ENCODE measurements at places on chromosomes 5 and 9.

- no peak for DNase-seq
Observed at GRCh38 chr5:125455041-125455440, 708.6 kb upstream of the ZNF608 start.

DNA sequence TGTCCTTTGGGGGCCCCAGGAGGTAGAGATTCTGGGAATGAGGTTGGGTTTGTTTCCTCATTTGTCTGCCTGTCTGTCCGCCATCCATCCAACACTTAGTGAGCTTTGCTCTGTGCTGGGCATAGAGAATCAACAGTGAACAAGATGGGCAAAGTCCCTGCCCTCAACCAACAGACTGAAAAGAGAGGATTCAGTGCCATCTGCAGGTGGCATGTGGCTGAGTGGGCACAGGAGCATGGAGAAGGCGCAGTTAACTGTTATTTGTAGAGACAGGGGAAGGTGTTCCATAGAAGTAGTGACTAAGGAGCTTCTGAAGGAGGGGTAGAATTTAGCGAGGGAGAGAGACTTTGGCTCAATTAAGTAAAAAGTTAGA lies 23.1 kb downstream of the POLR1E start:
- no peak for DNase-seq

- DNase-seq = no peak
Observed at GRCh38 chr9:76866689-76867088, 39.2 kb downstream of the PRUNE2 start.

DNA sequence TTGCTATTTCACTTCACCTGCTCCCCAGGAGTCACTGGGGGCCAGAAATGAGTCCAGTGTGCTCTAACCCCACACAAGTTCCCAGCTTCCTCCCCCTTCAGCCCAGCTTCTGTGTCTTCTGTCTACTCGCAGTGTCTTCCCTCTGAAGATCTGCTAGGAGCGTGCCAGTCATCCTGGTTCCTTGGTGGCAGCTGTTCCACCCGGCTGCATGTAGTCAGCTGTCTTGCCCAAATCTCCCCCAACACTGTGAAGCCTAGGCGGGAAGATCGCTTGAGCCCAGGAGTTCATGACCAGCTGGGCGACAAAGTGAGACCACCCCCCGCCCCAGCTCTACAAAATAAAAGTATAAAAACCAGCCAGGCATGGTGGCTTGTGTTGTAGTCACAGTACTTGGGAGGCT lies 154.0 kb downstream of the GDNF start:
- DNase-seq = no peak

GRCh38 chr9:29456940-29457339 lies 1883.7 kb upstream of the C9orf72 start:
- DNase-seq = no peak

GRCh38 chr5:153601377-153601776 lies 110.9 kb downstream of the GRIA1 start:
- DNase-seq = peak; percentile 13

DNA sequence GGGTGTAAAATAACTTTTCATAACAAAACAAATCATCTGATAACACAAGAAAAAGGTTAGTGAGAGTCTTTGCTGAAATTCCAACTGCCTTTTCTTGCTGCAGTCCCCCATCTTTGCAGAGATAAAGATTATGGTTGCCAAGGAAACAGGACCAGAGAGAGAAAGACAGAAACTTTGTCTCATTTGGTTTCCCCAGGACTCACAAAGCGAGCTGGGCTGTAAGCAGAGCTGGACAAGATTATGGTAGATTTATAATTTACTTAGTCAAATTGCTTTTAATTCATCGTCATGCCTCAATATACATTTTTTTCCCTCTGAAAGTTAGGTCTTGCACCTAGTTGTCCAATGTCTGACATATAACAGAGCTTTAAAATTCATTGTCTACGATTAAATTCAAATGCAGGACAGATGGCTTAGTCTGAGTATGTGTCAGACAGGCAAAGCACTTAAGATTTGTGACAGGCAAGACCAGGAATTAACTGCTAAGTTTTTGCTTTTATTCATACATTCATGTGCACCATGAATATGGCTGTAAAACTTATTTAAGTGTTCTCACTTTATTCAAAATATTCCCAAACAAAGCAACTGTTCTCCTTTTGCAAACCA lies 17.4 kb downstream of the ENC1 start:
- no peak for DNase-seq

DNA sequence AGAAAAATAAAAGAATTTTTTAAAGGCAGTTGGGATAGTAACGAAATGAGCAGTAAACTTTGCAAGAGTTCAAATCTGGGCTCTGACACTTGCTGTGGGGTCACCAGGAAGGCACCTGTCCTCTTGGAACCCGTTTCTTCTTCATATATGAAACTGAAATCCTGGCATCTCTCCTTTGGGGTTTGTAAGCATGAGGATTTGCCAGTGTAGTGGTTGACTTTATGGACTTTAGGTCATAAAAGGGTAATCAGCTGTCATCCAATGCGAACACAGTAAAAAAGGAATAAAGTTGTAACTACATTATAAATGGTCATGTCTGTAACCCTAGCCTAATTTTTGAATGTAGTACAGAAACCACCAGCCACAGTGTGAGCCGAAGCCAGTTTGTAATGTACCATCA lies 1.3 kb downstream of the RAB14 start:
- DNase-seq = no peak

- no peak for DNase-seq
Observed at GRCh38 chr9:89808756-89809181, 204.0 kb downstream of the GADD45G start.

DNA sequence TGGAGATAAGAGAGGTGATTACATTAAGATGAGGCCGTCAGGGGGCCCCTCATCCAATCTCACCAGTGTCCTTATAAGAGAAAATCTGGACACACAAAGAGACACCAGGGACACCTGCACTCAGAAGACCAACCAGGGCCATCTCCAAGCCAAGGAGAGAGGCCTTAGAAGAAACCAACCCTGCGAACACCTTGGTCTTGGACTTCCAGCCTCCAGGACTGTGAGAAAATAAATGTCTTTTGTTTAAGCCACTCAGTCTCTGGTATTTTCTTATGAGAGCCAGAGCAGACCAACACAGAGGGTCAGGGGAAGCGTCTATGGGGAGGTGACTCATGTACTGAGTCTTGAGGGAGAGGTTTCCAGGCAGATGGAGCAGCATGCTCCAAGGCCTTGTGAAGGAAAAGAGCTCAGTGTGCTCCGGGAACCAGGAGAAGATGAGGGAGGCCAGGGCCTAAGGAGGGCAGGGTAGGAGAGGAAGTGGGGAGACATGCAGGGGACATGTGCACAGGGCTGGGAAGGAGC lies 5.4 kb downstream of the PHYKPL start:
- DNase-seq = no peak

GRCh38 chr5:150625831-150626746 lies 14.4 kb upstream of the SYNPO start:
- peak; percentile 89 for DNase-seq

- no peak for DNase-seq
Observed at GRCh38 chr9:134624621-134625181, 16.9 kb upstream of the COL5A1 start.

- DNase-seq = peak; percentile 30
Observed at GRCh38 chr5:173925449-173926071, 37.4 kb downstream of the CPEB4 start.

GRCh38 chr5:67202828-67203227 lies 6.2 kb upstream of the CD180 start:
- no peak for DNase-seq

- DNase-seq = no peak
Observed at GRCh38 chr5:172594867-172595466, 46.1 kb upstream of the NEURL1B start.

GRCh38 chr5:163604013-163604412 lies 98.6 kb downstream of the MAT2B start:
- DNase-seq = no peak

DNA sequence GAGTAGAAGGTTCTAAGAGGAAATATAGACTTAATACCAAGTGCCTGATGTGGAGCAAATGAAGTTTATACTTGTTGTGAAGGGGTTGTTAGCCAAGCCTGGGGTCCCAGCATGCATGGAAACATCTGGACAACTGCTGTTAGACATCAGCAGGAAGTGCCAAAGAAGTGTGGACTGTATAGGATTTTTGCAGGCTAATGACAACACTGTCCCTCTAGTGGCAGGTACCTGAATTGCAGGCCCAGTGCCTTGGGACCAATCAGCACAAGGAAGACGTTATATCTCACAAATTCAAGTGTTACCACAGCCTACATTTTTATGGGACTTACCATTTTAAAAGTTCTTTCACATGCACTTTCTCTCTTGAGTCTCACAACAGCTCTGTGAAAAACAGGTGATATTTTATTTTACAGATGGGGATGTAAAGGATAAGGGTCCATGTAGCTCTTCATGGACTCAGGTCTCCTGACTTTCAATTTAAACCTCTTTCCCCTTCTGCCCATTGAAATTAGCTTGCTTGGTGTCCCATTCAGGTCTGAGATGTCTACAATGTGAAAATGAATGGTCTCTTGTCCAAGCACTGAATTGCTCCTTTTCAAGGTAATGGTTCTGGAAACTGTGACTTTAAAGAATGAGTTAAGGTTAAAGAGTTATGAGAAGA lies 89.0 kb upstream of the MAP1B start:
- DNase-seq = peak; percentile 53

DNA sequence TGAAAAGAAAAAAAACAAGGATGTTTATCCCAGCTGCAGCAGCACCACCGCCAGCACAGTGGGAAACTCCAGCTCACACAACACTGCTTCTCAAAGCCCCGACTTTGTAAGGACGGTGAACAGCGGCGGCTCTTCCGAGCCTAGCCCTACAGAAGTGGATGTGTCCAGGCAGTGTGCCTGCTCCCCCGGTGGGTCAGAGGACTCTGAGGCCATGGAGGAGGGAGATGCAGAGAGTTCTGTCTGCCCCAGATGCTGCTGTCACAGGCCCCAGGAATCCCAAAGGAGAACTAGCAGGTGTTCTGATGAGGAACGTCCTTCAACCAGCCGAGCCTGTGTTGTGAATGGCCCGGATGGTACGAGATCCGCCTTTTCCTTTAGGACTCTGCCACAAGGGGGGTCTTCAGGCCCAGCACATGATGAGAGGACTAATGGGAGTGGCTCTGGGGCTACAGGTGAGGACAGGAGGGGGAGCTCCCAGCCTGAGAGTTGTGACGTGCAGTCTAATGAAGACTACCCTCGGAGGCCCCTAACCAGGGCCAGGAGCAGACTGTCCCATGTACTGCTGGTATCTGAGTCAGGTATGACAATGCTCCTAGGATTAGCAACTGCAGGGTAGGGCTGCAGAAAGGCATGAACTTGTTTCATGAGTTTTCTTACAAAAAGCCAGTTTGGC lies 43.7 kb downstream of the FBXO38 start:
- DNase-seq = no peak

DNA sequence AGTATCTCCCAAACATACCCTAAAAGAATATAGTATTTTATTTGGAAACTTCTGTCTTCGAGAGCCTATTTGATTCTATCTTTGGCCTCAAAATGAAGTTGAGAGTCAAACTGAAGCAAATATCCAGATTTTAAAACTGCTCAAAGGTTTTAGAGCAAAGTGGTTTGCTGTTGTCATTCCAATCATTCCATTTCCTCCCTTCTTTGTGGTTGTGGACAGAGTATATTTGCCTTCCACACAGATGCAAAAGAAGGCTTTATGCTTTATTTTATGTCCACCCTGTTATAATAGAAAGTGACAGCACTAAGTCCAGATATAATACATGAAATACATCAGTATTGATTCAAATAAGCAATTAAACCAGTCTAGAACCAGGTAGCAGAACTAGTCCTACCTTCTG lies 12.4 kb downstream of the GZMK start:
- DNase-seq = no peak

DNA sequence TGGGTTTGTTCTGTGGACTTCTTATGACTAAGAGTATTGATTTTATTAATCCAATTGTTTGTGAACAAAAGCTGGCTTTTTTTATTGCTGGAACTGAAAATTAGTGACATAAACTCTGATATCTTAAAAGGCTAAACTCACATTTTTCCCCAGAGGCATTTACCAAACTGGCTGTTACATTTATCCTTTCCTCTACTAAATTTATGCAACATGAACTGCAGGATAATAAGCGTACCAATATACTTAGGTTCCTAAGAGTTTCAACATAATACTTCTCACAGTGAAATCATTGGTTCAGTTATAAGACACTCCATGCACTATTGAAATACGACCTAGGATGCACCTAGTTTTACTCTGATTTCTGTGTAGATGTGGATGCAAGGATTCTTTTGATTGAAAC lies 560.8 kb upstream of the WWC1 start:
- DNase-seq = no peak

- DNase-seq = no peak
Observed at GRCh38 chr5:133316346-133317343, 264.8 kb downstream of the HSPA4 start.

- no peak for DNase-seq
Observed at GRCh38 chr5:102294886-102295395, 1.1 kb downstream of the SLCO4C1 start.

DNA sequence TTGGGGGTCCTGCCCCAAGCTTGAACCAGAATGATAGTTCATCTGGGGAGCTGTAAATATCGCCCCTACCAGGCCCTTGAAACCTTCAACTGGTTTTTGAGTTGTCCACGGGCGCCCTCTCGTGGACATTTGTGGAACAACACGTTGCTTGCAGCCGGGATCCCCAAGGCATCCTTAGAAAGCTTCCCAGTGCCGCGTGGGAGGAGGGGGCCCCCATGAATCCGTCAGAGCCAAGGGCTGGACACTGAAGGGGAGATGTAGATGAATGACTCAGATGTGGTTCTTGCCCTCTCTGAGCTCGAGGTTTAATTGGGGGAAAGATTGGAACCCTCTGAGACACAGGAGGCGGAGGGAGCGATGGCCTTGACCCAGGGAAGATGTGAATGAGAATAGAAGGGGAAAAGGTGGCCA lies 31.8 kb upstream of the ORM1 start:
- DNase-seq = peak; percentile 76

- DNase-seq = no peak
Observed at GRCh38 chr5:56190497-56190896, 42.6 kb downstream of the ANKRD55 start.

GRCh38 chr9:71306134-71306533 lies 184.7 kb upstream of the TRPM3 start:
- DNase-seq = no peak

DNA sequence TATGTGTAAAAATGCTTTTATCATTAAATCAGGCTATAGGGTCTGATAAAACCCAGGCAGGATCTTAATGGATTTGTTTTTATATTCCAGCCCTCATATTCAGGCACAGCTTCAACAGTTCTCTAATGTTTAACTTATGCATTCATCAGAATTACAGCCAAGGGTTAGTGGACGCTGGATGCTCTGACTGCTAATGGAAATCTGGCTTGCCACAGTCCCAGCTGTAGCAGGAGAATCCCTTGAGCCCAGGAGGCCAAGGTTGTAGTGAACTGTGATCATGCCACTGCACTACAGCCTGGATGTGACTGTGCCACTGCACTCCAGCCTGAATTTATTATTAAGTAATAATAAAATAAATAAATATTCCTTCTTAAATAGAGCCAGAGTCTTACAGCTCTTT lies 98.0 kb downstream of the SLC25A46 start:
- no peak for DNase-seq

GRCh38 chr5:173468821-173469251 lies 140.6 kb upstream of the STC2 start:
- DNase-seq = no peak

DNA sequence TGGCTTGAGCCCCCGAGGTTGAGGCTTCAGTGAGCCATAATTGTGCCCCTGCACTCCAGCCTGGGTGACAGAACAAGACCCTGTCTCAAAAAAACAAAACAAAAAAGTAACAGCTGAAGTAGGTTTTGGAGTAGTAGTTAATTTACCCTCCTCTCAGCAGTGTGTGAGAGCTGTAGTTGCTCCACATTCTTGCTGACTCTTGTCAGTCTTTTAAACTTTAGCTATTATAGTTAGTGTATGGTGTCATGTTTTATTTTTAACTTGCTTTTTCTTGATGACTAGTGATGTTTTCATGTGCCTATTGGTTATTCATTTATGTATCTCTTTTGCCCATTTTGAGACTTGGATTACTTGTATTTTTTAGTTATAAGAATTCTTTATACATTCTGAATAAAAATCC lies 52.9 kb upstream of the DHFR start:
- no peak for DNase-seq

Data from GM13977 (cell line).